ENCODE measurements at places on chromosomes 6 and 20.

GRCh38 chr6:126620719-126621118, 280.8 kb downstream of the CENPW start:
- no peak for DNase-seq

DNA sequence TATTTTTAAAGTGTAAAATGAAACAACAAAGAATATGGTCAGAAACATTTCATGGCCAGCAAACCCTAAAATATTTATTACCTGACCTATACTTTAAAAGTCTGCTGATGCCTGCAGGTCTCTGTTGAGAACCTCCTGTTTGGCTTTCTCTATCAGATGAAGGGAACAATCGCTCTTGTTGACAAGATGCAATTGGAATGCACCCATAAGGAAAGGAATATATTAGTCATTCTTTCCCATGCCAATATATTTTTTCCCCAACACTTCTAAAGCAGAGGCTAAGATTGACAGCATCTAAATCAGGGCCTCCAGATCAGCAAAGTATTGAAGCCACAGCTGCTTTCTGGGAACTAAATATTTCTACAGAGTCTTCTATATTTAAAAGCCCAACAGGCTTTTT, 897.8 kb downstream of the EPHA7 start:
- DNase-seq, result no peak

- no peak for DNase-seq
Measured at GRCh38 chr6:135680964-135681913, 170.3 kb upstream of the PDE7B start.

GRCh38 chr20:15561707-15562404, 1011.4 kb downstream of the KIF16B start:
- no peak for DNase-seq

GRCh38 chr20:10719740-10720385, 46.1 kb upstream of the JAG1 start:
- DNase-seq, result no peak

DNA sequence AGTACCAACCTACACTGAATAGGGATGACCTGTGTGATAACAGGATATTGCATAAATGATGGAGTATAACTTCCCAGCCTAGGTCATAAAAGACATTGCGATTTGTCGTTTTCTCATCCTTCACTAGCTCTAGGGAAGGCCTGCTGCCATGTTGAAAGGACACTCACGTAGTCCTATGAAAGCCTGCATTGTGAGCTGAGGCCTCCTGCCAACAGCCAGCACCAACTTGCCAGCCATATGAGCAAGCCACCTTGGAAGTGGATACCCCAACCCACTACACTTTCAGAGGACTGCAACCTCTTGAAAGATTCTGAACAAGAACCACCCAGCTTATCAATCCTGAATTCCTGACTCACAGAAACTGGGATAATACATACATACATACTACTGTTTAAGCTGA, 3.5 kb upstream of the PANK2 start:
- no peak for DNase-seq

GRCh38 chr6:150622941-150623874, 23.5 kb downstream of the PLEKHG1 start:
- no peak for DNase-seq

DNA sequence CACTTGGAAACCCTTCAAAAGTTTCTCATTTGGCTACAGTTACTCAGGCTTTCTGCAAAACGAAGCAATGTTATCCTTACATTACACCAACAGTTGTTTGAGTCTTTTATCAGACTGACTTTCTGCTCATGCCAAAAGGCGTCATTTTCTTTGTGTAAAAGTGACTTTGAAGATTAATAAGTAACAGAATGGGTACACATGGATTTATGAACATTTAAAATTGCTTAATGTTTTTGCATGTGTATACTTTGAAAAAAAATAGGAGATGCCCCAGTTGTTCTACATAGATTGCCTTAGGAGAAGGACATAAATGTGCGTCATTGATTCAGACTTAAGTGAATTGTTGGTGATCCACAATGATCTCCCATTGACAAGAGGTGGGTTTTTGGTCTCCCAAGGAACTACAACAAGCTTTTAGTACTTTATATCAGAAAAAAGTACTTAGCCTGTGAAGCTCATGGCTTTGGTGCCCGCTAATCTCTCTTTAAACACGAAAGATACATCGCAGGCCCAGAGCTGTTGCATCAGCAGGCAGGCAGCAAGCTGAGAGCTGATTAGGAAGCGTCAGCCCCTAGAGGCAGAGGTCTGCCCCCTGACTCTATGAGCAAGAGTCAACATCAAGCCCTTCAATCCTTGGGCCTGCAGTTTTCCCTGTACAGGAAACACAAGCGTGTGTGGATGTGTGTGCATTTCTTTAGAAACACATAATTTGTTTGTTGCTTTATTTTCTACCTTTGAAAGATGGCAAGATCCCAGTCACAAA, 45.9 kb downstream of the SLC22A3 start:
- no peak for DNase-seq

GRCh38 chr6:30325150-30325872, 1.4 kb upstream of the TRIM39 start:
- DNase-seq, result peak; percentile 36

- DNase-seq, result no peak
Measured at GRCh38 chr6:169648092-169648491, 53.7 kb downstream of the WDR27 start.

DNA sequence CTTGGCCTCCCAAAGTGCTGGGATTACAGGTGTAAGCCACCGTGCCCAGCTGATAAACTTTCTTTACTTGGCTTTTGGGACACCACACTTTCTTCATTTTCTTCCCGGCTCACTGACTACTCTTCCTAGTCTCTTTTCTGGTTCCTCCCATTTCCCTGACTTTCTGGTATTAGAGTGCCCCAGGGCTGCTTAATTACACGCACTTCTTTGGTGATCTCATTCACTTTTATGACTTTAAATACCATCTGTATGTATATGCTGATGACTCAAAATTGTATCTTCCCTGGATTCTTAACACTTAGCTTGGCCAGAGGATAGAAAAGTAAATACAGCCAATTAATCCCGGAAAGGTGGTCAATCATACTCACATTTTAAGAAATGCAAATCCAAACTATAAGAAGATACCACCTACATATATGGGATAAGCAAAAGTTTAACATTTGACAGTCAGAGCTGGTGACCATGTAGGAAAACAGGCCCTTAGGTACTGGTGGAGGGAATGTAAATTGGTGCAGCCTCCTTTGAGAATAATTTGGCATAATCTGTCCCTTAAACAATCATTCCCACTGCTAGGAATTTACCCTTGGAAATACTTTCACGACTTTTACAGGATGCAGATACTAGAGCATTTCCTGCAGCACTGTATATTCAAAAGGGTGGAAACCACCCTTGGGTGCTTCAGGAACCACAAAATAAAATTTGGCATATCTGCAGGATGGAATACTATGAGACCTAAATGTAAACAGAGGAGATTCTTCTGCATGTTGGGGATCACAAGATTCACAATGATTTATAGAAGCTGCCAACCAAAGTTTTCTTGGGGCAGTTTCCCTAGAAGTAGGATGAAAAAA, 9.4 kb upstream of the NANP start:
- DNase-seq, result no peak

GRCh38 chr20:13278812-13279570, 57.9 kb downstream of the ISM1 start:
- no peak for DNase-seq

- no peak for DNase-seq
Measured at GRCh38 chr20:31833931-31834521, 11.4 kb downstream of the FOXS1 start.

GRCh38 chr6:155186052-155186658, 77.7 kb upstream of the CLDN20 start:
- DNase-seq, result no peak

GRCh38 chr20:14507711-14508110, 170.3 kb upstream of the FLRT3 start:
- no peak for DNase-seq

GRCh38 chr6:148179786-148180185, 162.9 kb upstream of the SASH1 start:
- DNase-seq, result peak; percentile 20

DNA sequence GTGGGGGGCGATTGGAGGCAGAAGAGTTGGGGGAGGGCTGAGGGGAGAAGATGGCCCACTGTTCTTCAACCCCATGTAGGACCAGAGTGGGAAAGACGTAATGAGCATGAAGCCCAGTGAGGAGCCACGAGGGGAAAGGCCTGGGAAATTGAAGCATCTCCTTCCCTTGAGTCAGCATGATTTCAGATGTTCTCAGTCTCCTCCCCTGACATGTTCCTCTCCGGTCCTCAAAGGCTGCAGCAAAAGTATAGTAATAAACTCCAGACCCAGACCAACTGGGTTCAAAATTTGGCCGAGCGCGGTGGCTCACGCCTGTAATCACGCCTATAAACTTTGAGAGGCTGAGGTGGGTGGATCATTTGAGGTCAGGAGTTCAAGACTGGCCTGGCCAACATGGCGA, 1.9 kb upstream of the NFKBIE start:
- no peak for DNase-seq

DNA sequence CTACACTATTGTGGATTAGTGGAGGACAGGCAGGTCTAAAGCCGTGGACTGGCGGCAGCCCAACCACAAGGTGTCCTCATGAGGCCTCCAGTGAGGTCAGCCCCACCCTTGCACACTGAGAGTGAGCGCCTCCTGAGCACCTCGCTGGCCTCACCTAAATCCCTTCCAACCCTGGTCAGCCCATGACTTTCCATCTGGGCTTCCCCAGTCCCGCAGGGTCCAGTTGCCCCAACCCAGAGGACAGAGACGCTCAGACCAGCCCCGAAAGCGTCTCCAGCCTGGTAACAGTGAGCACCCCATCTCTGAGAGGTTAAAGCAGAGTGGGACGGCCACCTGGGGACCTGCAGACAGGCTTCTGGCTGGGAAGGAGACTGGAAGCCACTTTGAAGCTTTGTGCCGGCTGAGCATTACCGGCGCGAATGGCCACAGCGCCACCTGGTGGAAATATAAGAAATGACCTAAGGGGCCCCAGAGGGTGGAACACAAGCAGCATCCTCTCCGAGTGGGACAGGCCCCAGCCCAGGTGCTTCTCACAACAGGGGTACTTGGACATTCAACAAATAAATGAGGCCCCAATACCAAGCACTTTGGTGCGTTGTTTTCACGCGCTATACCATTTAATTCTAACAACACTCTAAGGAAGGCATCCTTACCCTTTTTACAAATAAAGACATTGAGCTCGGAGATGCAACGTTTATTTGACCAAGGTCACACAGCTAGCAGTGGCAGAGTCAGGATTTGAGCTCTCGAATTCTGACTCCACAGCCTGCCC, 65.7 kb upstream of the TOP1 start:
- peak; percentile 66 for DNase-seq

DNA sequence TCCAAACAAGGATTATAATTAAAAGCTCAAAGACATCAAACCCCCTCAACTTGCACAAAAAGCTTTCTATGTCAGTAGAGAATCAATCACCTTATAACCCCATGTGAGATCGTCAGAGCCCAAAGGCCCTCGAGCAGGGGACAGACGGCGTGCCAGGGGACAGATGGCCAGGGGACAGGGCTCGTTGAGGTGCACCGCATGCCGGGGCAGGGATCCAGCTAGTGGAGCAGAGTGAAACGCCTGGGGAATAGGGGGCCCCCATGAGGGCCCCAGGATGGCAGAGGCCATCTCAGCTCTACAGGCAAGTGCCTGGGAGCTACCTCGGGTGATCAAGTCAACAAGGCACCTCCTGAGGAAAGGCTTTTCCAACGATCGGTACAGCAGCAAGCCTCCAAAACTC, 28.6 kb downstream of the DIDO1 start:
- DNase-seq, result no peak

DNA sequence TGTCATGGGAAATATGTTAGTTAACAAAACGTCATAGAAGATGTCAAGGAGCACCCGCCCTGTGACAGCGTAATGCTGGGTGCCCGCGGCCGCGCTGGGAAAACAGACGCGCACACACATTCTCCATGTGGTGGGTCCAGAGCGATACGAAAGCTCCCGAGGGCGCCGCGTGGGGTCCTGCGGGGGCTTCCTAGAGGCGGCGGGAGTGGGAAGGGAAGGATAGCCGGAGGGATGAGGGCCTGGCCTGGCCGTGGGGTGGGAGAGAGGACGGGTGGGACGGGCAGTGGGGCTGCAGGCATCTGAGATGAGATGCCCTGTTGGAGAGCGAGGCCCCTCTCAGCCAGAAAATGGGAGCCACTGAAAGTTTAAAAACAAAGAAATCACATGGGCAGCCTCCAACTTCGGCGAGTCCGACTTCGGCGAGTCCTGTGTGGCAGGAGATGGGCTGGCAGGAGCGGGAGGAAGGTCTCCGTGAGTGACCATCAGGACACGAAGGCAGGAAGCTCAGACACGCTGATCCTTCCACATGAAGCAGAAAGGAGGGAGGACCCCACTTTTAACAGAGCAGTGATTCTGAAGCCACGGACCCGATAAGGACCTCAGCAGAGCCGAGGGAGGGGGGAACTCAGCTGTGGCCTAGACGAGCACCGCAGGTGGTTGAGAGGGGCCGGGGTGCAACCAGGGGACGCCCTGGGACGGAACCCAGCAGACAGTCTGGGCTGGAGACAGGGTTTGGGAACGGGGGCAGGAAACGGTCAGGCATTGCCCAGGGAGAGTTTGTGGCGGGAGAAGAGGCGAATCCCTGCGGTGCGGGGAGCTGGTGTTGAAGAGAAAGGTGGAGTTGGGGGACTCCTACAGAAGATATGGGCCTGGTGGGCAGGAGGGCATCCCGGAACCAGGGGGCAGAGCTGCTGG, 114.1 kb upstream of the FRMD1 start:
- DNase-seq, result no peak

DNA sequence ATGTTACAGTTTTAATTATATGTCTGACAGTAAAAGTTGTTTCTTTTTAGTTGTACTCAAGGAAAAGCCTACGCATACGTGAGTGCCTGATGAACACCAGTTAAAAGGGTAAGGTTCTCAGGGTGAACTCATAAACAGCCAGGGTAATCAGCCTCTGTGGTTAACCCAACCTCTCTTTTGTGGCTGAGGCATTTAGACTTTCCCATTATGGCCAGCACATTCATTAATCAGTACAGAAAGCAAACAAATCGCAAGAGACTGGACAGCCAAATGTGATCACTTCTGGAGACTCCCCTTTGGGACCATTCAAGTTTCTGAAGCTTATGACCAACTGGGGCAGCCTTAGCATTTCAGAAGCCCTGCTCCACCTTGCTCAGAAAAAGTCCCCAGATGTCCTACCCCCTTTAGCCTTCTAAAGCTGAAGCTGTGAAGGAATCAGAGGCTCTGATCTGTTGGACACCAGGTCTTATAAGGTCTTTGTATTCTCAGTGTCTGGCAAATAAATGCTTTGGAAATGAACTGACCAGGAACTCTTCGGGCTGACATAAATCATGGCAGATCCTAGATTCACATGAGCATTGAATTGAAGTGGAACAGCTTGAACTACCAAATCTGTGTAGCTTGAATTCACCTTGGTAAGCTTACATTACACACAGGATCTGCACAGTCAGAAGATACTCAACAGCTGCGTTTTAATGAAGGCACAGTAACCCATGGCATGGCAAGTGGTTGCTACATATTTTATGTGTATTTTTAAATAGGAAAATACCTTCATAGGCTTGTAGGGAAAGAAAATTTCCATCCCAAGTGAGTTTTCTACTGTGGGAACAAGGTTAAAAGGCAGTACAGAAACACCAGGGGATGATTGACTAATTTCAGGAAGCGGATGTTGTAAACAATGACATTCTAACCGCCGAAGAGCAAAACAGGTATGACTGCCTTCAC, 18.7 kb downstream of the IL20RA start:
- no peak for DNase-seq

- no peak for DNase-seq
Measured at GRCh38 chr6:125968493-125968892, 11.9 kb downstream of the HINT3 start.

- DNase-seq, result no peak
Measured at GRCh38 chr20:61918548-61918947, 147.1 kb downstream of the TAF4 start.

Measured in NCI-H460 (cell line).